ENCODE measurements at places on chromosomes 7 and 10.
A peak's percentile ranks its signal among the peaks of the same experiment; 100 is the strongest.

DNA sequence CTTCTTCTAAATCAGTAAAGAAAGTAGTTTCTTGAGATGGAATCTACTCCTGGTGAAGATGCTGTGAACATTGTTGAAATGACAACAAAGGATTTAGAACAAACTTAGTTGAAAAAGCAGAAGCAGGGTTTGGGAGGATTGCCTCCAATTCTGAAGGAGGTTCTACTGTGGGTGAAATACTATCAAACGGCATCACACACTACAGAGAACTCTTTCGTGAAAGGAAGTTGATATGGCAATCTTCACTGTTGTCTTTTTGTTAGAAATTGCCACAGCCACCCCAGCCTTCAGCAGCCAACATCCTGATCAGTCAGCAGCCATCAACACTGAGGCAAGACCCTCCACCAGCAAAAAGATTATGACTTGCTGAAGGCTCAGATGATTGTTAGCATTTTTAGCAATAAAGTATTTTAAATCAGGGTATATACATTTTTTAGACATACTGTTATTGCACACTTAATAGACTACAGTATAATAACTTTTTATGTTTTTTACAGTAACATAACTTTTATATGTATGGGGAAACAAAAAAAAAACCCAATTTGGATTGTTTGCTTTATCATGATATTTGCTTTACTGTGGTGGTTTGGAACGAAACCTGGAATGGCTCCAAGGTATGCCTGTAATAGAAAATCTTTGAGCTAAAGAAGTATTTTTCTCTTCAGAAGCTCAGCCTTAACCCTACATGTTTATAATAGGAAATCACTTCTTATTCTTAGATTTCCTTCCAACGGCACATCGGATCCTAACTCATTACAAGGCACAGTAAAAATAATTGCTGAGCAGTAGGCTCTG, 257.3 kb downstream of the LRMDA start:
- no peak overlapping the region for H3K27ac ChIP-seq
- peaks cover 5% of the 10 kb centered on the region for H3K27me3 ChIP-seq
- H3K4me1 ChIP-seq: no peaks in the 10 kb centered on the region
- H3K4me3 ChIP-seq: no peak overlapping the region
- DNase-seq: no peak

DNA sequence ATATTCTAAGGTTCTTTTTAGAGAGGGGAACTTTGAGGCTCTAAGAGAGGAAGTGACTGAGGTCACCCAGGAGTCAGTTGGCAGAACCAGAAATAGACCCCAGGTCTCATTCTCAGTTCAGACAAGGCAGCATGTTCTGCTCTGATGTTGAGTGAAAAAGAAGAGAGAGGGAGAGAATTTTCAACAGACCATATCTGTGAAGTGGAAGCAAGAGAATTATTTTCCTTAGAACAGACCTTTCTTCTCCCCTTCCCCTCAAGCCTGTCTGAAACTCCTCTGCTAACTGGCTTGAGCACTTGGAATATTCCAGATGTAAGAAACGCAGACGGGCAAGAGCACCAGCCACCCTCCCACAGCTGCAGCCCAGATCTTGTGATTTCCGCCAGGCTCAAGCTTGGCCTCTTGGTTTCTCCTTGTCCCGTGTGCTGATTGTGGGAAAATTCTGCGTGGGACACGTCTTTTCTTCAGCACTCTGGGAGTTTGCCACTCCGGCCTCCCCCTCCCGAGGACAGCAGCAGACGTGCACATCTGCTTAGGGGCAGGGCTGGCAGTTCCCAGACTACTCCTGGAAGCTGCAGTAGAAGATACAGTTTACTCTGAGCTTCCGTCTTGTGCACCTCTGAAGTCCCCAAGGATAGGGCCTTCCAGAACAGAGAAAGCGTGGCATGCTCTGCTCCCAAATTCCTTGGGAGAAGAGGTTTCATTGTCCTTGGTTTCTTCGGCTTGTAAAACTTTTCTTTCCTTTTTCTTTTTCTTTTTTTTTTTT, 22.7 kb upstream of the IKZF1 start:
- no peaks in the 10 kb centered on the region for H3K27me3 ChIP-seq
- peak overlapping the region; percentile 13 for H3K4me3 ChIP-seq
- no peaks in the 10 kb centered on the region for H3K36me3 ChIP-seq
- DNase-seq: no peak

DNA sequence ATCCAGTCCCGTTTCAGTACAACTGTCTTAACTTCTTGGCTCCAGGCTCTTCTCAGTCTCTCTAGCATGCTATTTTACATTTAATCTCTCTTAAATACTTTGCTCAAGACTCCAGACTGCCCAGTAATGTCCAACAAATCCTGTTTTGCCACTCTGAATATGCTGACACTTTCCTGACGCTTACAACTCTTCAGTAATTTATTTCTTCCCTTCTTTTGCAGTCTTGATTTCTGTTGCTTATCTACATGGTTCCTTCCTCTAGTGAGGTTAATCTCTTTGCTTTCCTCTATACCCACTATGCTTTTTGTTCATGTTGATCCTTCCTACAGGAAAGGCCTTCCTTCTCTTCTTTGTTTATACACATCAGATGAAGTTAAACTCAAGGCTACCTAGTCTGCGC, 23.7 kb downstream of the UMAD1 start:
- peaks cover 2% of the 10 kb centered on the region for H3K36me3 ChIP-seq
- no peak for DNase-seq
- no peaks in the 10 kb centered on the region for H3K27me3 ChIP-seq
- H3K4me1 ChIP-seq: peaks cover 13% of the 10 kb centered on the region
- H3K4me3 ChIP-seq: no peak overlapping the region

- no peaks in the 10 kb centered on the region for H3K4me1 ChIP-seq
- no peak overlapping the region for H3K4me3 ChIP-seq
- no peaks in the 10 kb centered on the region for H3K36me3 ChIP-seq
- H3K27me3 ChIP-seq: peaks cover 20% of the 10 kb centered on the region
These were observed 58.9 kb downstream of the CALML3 start for GRCh38 chr10:5583525-5584175.

- H3K4me3 ChIP-seq: no peak overlapping the region
- H3K27me3 ChIP-seq: peaks cover 18% of the 10 kb centered on the region
- no peak for DNase-seq
These were observed 61.7 kb upstream of the PPP2R2D start for GRCh38 chr10:131838966-131839742.

DNA sequence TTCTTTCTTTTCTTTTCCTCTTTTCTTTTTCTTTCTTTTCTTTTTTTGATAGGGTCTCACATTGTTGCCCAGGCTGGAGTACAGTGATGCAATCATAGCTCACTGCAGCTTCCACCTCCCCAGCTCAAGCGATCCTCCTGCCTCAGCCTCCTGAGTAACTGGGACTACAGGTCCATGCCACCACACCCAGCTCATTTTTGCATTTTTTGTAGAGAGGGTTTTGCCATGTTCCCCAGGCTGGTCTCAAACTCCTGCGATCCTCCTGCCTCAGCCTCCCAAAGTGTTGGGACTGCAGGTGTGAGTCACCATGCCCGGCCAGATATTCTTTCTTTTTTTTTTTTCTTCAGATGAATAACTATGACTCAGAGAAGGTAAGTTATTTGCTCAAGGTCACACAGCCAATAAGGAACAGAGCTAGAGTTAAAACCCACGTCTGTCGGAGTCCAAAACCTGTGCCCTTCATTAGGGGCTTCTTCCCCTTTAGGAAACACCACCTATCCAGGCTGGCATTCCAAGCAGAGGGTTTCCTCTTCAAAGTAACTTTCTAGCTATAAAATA, 28.1 kb upstream of the DNMBP start:
- H3K27me3 ChIP-seq: peaks cover 65% of the 10 kb centered on the region
- DNase-seq: no peak
- no peaks in the 10 kb centered on the region for H3K36me3 ChIP-seq
- H3K4me3 ChIP-seq: no peak overlapping the region
- H3K4me1 ChIP-seq: no peaks in the 10 kb centered on the region

DNA sequence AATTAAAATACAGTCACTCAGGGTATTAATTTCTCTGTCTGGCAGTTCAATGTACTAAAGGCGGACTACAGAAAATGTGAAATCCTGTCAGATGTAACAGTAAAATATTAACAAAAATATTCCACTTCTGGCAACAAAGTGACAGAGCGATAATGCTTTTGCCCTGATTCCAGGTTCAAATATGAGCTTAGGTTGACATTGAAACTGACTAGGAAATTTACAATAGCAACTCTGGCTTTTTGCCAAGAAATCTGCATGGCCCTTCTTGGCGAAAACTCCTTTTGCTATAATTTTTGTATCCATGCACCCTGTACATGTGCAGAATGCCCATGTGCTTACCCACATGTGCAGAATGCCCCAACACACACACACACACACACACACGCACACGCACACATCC, 552.2 kb downstream of the MDFIC start:
- H3K4me1 ChIP-seq: peaks cover 7% of the 10 kb centered on the region
- no peak for DNase-seq
- H3K4me3 ChIP-seq: no peak overlapping the region
- no peak overlapping the region for H3K27ac ChIP-seq
- H3K27me3 ChIP-seq: peaks cover 16% of the 10 kb centered on the region
- H3K36me3 ChIP-seq: peaks cover 2% of the 10 kb centered on the region

GRCh38 chr10:78654047-78654590, 414.6 kb upstream of the ZMIZ1 start:
- no peak overlapping the region for H3K4me3 ChIP-seq
- H3K27ac ChIP-seq: no peak overlapping the region
- H3K36me3 ChIP-seq: no peaks in the 10 kb centered on the region
- H3K4me1 ChIP-seq: no peaks in the 10 kb centered on the region

GRCh38 chr10:19041171-19041570, 7.4 kb upstream of the MALRD1 start:
- no peak overlapping the region for H3K27ac ChIP-seq
- H3K4me1 ChIP-seq: no peaks in the 10 kb centered on the region
- H3K27me3 ChIP-seq: no peaks in the 10 kb centered on the region
- H3K4me3 ChIP-seq: no peak overlapping the region
- no peak for DNase-seq

DNA sequence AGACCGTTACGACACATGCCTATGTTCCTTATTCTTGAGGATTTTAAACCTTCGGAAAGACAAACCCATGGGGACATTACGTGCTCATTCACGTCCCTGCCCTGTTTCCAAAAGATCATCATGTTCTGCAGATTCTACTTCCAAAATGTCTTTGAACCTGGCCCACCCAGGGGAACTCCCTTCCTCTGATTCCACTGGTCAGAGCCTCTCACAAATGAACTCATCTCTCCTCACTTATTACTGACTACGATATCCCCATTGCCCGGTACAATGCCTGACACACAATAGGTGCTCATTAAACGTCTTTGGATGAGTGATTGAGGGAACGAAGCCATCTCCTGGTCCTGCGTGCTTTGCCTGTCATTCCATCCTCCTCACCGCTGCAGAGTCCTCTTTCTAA, 168.3 kb upstream of the RNF32 start:
- H3K27ac ChIP-seq: no peak overlapping the region
- peaks cover 33% of the 10 kb centered on the region for H3K27me3 ChIP-seq
- no peak for DNase-seq
- H3K4me3 ChIP-seq: no peak overlapping the region
- H3K36me3 ChIP-seq: no peaks in the 10 kb centered on the region

DNA sequence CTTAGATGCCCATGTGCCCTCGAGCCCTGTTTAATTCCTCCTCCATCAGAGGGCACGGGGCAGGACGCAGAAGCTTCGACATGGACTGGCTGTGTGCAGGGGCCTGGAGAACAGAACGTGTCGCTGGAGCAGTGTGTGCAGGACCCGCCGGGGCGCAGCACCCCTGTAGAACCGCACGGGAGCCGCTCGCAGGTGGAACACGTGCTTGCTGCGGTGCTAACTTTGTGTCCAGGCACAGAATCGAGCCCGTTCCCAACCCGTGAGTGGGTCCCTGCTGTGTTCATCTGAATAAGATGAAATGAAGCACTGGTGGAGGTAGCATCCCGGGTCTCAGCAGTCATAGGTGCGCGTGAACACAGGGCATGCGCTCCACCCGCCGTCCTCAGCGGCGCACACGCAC, 116.9 kb downstream of the WDR37 start:
- DNase-seq: no peak
- no peak overlapping the region for H3K4me3 ChIP-seq
- peaks cover 25% of the 10 kb centered on the region for H3K27me3 ChIP-seq
- H3K36me3 ChIP-seq: no peaks in the 10 kb centered on the region

DNA sequence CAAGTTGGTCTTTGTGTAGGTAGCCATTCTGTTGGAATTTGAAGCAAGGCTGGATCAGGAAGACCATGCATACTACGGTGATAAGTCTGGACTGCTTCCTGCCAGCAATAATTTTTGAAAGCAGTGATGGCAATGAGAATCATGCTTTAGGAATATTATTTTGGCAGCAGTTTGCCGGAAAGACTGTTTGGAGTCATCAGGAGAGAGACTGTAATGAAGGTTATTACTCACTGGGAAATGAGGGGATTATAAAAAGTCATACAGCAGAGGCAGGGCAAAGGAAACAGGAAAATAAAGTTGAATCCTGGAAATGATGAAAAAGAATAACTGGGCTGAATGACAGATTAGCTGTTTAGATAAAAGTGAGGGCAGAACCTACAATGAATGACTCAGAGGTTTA, 1136.8 kb upstream of the AUTS2 start:
- H3K27ac ChIP-seq: no peak overlapping the region
- no peaks in the 10 kb centered on the region for H3K4me1 ChIP-seq
- no peak for DNase-seq
- H3K36me3 ChIP-seq: no peaks in the 10 kb centered on the region
- no peak overlapping the region for H3K4me3 ChIP-seq

GRCh38 chr10:62588116-62588515, 213.9 kb downstream of the ZNF365 start:
- H3K36me3 ChIP-seq: no peaks in the 10 kb centered on the region
- no peak overlapping the region for H3K27ac ChIP-seq
- peaks cover 6% of the 10 kb centered on the region for H3K27me3 ChIP-seq

- no peak for DNase-seq
- peaks cover 12% of the 10 kb centered on the region for H3K27me3 ChIP-seq
- H3K36me3 ChIP-seq: no peaks in the 10 kb centered on the region
- H3K4me1 ChIP-seq: peaks cover 4% of the 10 kb centered on the region
- no peak overlapping the region for H3K4me3 ChIP-seq
- H3K27ac ChIP-seq: no peak overlapping the region
These were observed 11.8 kb downstream of the MMRN2 start for GRCh38 chr10:86945361-86946212.

- H3K4me3 ChIP-seq: no peak overlapping the region
- peak; percentile 21 for DNase-seq
- no peaks in the 10 kb centered on the region for H3K4me1 ChIP-seq
- H3K36me3 ChIP-seq: no peaks in the 10 kb centered on the region
- no peak overlapping the region for H3K27ac ChIP-seq
These were observed 112.4 kb upstream of the YAE1 start for GRCh38 chr7:39453743-39454355.

GRCh38 chr10:16787361-16787791, 29.8 kb downstream of the RSU1 start:
- no peaks in the 10 kb centered on the region for H3K27me3 ChIP-seq
- DNase-seq: peak; percentile 68
- peaks cover 7% of the 10 kb centered on the region for H3K36me3 ChIP-seq
- peak overlapping the region; percentile 71 for H3K4me3 ChIP-seq

DNA sequence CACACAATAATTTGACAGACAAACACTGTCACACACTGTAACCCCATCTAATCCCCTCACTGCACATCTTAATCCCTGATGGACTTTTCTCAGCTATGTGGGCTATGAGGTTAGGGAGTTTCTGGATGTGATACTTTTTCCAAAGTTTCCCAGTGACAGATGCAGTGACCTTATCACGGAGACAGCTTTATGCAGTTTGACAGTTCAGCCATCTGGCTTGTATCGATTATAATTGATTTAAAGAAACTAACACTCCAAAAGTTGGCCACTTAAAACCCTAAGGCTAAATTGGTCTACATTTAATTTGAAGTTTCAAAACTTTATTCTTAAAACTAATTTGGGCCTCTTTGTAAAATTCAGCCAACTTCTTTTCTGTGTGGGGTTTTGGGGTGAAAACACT, 196.7 kb downstream of the SDK1 start:
- H3K36me3 ChIP-seq: no peaks in the 10 kb centered on the region
- no peak overlapping the region for H3K27ac ChIP-seq
- no peaks in the 10 kb centered on the region for H3K4me1 ChIP-seq
- peaks cover 18% of the 10 kb centered on the region for H3K27me3 ChIP-seq
- no peak for DNase-seq
- H3K4me3 ChIP-seq: no peak overlapping the region
